Neural crest cell (in vitro differentiated cells): ENCODE measurements at places on chromosomes 3 and 15.

DNA sequence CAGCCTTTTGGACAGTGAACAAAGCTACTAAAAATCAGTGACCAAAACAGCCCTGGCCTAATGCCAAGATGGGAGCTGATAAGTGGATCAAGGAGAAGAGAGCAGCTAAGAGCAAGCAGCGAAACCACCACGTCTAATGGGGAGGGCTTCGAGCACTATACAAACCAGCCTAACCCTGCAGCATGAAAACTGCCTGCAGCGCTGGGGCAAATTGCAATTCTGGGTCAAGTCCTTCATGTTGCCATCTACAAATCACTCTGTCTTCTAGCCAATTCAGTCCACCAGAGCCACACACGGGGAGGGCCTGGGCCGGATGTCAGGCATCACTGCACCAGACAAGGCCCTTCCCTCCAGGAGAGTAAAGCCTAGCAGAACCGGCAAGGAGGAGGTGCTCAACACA, 30.5 kb upstream of the SPATA12 start:
- no peak for DNase-seq

DNA sequence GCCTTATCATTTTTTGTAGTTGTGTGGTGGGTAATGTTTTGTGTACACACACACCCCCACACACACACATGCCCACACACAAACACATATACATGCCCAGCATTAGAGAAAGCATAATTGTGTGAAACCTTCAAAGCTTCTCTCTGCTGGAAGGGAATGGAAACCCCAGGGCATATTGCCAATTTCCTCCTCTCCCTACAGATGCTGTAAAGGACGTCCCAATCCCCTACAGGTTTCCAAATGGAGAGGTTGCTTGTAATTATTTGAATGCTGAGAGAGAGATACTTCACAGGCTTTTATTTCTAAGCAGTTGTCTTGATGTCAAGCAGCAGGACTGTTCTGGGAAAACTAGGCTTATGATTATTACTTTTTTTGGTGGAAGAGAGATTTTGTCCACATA, 23.0 kb upstream of the CCK start:
- no peak for DNase-seq

GRCh38 chr15:69972436-69972835, 125.3 kb downstream of the TLE3 start:
- no peak for DNase-seq

DNA sequence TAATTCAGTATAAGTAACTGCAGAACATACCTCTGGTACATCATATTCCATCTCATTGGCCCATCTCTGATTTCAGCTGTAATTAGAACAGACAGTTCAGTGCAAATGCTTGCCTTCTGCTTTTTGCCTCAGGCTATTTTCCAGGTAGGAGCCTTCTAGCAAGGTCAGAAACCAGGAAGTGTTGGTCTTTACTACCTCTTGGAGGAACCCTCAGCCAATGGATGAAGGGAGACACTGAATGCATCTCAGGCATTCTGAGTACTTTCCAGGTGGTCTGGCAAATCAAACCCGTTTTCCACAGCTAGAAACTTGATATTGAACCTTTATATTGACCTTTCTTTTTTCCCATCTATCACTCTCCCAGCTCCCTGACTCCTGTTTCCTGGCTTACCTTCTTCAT, 348.5 kb upstream of the SOX2 start:
- DNase-seq: no peak

DNA sequence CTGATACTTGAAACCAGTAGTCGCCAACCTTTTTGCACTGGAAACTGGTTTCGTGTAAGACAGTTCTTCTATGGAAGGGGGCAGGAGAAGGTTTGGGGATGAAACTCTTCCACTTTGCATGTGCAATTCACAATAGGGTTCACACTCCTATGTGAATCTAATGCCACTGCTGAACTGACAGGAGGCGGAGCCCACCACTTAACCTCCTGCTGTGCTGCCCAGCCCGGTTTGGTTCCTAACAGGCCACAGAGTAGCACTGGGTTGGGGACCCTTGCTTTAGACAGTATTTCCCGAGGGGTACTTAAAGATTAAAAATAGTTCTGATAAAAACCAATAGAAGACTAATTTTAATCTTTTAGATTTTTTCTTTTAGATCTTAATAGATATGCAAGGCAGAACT, 11.1 kb downstream of the TFG start:
- no peak for DNase-seq
